ENCODE measurements at places on chromosomes 7 and 10.

- DNase-seq: no peak
Observed at GRCh38 chr10:96560966-96561887, 25.6 kb downstream of the TM9SF3 start.

DNA sequence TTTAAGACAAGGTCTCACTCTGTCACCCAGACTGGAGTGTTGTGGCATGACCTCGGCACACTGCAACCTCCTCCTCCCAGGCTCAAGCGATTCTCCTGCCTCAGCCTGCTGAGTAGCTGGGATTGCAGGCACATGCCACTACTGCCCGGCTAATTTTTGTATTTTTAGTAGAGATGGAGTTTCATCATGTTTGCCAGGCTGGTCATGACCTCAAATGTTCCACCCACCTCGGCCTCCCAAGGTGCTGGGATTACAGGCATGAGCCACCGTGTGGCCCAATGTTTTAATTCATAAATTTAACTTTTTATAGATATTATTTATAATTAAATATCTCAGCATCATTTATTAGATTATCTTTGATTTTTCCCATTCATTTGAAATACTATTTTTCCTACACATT lies 658.0 kb upstream of the NRG3 start:
- DNase-seq: no peak

DNA sequence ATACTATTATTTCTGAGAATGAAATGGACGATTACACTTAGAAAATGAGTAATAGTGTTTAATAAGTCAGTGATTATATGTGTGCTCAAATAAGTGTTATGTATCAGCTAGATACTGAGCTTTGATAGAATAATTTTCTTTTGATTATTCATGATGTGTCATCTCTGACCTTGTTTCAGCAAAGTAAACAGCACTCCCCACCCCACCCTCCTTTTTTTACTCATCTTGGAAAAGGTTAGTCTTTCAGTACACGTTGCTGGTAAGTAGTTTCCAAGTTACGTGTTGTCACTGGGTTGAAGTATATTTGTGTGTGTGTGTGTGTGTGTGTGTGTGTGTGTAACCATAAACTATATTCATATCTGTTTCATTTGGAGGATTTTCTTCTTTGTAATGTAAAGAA lies 84.1 kb downstream of the GNAI1 start:
- DNase-seq: no peak

- DNase-seq: no peak
Observed at GRCh38 chr7:983004-983615, at the start of gene CYP2W1. Gene CYP2W1 (plus strand): TSS chr7:983181. CDS start chr7:983212, 31 bp downstream.

GRCh38 chr7:151157645-151158329 lies 9.7 kb downstream of the GBX1 start:
- no peak for DNase-seq

DNA sequence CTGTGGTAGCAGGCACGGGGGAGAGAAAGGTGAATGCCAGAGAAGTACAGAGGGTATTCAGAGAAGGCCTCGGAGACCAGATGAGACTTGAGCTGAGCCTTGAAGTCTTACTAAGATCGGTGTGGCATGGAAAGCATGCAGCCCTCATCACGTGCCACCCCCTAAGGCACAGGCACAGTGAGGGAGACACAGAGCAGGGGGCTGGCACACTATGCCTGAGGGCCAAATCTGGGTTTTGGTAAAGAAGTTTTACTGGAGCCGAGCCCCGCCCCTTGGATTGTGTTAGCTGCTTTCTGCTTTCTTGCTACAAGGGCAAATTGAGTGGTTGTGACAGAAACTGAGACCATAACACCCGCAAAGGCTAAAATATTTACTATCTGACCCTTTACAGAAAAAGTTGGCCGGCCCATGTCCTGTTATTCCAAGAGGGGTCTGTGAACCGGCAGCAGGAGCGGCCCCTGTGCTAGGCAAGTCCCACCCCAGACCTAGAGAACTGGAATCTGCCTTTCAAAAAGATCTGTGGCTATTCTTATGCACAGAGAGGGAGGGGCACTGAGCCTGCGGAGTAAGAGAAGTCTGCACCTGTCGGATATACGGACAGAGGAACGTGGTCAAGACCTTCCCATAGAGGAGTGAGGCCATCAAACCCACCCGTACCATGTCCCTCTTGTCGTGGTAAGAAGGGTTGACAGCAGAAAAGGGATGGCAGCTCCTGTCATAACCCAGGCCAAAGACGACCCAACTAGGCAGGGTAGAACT lies 109.3 kb upstream of the RHEB start:
- no peak for DNase-seq

GRCh38 chr7:102992938-102993717 lies 80.3 kb downstream of the LRRC17 start:
- DNase-seq: no peak

- DNase-seq: no peak
Observed at GRCh38 chr7:44403775-44404174, 78.4 kb upstream of the CAMK2B start.

DNA sequence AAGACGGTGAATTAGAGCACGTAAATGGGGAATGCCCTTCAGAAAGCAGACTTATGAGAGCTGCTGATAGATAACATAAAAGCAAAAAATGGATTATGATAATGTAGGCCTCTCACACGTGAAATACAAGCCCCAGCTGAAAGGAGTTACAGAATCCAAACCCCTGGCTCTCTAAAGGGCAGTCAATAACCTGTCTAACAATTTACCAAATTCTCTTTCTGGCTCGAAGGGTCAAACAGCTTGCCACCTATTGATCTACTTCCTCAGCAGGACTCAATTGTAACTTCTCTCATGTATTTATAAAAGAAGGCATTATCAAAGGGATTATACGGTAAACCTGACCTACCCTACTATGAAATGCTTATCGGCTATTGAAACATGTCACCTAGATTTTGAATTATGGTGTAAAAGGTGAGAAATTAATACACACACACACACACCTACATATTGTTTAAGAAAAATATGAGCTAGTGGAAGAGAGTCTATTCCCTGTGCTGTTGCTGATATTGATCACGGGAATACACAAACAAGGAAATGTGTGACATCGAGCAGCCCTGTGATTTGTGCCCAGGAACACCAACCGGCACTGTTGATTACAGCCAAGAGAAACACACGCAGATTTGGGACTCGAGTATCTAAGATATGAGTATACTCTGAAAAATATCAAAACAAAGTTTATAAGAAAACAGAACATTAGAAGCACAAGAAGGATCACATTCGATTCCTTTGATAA lies 135.6 kb upstream of the NEBL start:
- DNase-seq: no peak

DNA sequence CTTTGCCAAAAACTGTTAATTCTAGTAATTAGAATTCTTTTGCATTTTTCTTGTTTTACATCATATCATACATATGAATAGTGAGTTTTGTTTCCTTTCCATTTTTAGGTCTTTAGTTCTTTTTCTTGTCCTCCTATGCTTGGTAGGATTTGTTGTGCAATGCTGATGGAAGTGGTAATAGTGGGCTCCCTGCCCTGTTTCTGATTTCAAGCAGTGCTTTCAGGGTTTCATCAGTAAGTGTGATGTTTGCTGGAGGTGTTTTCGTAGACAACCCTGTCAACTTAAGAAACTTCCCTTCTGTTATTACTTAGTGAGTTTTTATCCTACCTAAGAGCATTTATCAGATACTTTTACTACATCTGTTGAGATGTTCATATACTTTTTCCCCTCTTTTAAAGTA lies 50.5 kb downstream of the CSGALNACT2 start:
- no peak for DNase-seq

GRCh38 chr10:85648279-85648754 lies 718.3 kb downstream of the GRID1 start:
- DNase-seq: no peak

- no peak for DNase-seq
Observed at GRCh38 chr7:15463801-15464666, 97.8 kb downstream of the AGMO start.

DNA sequence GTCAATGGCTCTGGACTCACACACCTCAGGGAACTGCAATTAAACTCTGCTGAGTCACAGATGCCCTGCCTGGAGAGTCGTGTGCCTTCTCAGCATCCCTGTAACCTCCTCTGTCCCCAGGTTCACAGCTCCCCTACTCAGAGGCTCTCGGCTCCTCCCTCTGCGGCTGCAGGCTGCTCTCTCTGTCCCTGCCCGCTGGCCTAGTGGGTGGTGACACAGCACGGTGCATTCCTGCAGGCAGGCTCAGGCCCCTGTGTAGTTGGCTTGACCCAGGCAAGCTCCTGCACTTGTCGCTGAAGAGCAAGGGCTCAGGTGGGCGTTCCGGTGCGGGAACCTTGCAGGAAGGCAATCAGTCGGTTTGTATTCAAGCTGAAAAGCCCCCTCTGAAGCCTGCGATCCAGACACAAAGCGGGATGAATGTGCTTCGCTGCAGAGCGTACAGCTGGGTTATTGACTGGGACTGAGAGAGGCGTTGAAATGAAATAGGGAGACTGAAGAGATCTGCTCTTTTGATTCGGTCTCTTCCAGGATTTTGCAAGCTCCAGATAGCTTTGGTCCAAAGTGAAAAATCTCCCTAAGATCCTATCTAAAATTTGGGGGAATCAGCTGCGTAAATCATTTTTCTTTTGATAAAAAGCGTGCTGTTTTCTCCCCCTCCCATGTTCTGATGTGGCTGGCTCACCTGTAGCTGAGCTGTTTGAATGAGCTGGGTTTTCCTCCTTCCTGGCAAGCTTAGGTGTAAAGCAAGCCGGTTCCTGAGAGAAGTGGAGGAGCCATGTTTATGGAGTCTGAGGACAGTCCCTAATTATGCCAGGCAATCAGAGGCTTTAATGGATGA lies 208.7 kb upstream of the PHYHIPL start:
- DNase-seq: no peak

DNA sequence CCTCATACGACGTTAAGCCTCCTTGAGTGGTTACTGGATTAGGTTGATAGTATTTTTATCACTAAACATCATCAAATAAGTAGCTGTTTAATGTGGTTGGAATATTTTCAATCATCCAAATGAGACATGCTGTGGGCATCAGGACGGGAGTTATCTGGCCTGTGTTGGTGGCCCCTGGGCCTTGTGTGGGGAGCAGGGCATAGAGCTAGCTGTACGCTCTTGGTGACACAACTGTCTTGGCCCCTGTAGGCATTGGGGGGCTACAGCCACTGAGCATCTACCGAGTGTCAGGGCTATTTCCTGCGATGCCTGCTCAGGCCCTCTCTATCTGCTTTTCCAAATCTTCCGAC lies 28.3 kb downstream of the BAG3 start:
- DNase-seq: no peak

DNA sequence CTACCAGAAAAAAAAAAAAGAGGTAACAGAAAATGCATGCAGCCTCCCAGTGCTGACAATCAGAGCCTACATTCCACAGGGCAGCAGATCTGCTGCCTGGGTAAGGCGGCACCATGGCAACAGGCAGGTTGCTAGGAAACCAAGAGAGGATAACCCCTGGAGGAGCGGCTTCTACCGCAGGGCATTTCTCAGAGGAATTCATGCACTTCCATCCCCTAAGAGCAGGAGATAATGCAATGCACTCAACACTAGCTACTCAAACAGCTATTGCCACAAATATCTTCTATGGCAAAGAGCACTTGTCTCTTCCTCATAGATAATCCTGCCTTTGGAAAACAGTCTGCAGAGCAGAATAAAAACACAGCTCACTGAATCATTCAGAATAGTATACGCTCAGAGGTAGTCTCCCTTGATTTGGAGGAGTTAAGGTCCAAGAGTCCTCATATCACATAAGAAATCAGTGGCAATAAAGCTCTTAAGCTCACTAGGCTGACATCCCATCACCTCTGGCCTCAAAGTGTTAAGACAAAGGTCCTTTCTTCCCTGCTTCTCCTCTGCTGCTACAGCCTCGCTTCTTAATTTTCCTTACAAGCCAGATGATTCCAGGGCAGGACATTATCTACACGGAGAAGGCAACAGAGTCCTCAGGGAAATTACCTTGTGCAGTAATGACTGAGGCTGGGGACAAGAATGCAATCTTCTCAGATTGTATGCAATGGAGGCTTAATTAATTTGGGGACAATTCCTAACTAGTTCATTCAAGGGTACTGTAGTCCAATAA lies 10.7 kb downstream of the PSAP start:
- DNase-seq: peak; percentile 49

GRCh38 chr7:16668049-16668858 lies 22.3 kb downstream of the BZW2 start:
- DNase-seq: no peak

DNA sequence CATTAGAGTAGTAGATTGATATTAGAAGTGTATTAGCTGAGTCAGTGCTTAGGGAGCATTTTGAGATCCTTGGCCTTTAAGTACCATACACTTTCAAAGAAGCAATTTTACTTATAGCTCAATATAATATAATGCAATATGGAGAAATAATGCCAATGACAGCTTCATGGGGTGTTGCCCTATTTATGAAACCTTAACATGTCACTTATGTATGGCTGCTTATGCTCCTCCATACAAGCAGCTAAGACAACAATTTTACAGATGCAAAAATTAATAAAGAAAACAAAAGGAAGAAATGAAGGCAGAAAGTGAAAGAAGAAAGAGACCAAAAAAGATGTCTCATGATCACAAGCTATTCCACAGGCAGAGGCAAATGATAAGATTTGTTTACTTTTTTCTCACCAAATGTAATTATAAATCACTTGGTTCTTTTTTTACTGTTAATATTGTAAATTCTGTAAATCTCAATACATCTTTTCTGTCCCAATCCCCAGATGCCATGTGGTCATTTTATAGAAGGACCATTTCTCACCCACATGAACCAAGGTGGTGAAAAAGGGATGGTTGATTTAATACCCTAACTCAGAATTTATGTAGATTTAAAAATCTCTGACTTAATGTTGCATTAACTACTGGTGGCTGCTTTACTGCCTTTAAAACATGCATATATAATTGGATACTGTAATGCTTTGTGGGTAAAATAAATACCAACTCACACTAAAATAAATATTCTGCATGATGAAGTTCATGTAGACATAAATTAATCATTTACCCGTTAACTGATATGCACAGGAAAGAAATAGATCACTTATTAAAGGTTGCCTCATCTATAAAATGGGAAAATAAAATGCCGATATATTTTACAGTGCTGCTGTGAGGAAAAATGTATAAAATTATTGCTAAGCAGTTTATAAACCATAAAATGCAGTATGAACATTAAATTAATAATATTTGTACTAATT lies 33.5 kb upstream of the RHOBTB1 start:
- no peak for DNase-seq

- no peak for DNase-seq
Observed at GRCh38 chr10:132200344-132201110, 13.8 kb downstream of the DPYSL4 start.

GRCh38 chr10:69270990-69271389 lies 7.3 kb upstream of the HK1 start:
- no peak for DNase-seq

DNA sequence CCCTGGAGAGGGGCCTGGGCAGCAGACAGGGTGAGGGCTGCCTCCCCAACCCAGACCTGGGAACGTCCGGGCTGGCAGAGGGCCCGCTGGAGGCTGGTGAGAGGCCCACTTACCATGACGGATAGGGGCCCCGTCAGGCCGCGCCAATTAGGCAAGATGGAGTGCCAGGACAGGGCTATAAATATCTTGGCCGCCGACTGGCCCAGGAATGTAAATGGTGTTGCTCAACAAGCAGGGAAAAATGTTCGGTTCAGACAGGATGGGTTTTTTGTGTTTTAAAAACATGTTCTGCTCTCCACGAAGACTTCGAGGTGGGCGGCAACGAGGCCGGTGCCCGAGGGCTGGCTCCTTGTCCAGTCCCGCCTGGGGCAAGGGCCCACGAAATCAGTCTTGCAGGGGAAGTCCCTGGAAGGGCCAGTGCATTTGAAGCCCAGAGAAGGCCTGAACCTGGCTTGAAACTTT lies 35.8 kb upstream of the ELN start:
- DNase-seq: no peak

- DNase-seq: no peak
Observed at GRCh38 chr7:772005-772294, 44.9 kb upstream of the PRKAR1B start.

GRCh38 chr10:80589726-80590373 lies 52.1 kb downstream of the SH2D4B start:
- DNase-seq: no peak

GRCh38 chr10:31706464-31707092 lies 222.1 kb downstream of the ARHGAP12 start:
- no peak for DNase-seq
